ENCODE measurements at places on chromosomes 6 and 20.

GRCh38 chr6:152173321-152173720 is 365.8 kb downstream of the ESR1 start:
- no peak for DNase-seq

DNA sequence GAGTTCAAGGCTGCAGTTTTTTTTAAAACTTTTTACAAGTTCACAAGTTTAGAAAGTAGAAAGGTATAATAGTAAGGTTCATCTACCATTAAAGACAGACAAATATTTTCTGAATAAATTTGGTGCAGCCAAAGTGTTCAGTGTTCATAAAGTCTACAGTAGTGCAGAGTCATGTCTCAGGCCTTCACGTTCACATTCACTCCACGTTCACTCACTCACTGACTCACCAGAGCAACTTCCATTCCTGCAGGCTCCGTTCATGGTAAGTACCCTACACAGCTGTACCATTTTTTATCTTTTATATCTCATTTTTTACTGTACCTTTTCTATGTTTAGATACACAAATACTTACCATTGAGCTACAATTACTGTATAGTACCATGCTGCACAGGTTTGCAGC is 67.6 kb downstream of the B4GALT5 start:
- no peak for DNase-seq

DNA sequence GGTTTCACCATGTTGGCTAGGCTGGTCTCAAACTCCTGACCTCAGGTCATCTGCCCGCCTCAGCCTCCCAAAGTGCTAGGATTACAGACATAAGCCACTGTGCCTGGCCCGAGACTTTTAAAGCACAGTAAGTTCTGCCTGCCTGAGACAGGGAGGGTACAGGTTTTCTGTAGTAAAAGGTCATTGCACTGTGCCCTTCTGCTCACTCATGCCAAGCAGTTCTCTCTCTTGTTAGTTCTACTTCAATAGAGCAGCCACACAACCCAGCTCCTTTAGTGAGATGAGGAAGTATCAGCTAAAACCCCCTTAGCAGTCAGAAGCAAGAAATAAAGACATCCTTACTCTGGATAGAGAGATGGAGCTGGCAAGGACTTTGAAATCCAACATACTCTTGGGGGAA is 52.4 kb upstream of the ARMH2 start:
- DNase-seq: no peak

GRCh38 chr6:41836660-41837052 is 49.2 kb downstream of the TOMM6 start:
- no peak for DNase-seq

DNA sequence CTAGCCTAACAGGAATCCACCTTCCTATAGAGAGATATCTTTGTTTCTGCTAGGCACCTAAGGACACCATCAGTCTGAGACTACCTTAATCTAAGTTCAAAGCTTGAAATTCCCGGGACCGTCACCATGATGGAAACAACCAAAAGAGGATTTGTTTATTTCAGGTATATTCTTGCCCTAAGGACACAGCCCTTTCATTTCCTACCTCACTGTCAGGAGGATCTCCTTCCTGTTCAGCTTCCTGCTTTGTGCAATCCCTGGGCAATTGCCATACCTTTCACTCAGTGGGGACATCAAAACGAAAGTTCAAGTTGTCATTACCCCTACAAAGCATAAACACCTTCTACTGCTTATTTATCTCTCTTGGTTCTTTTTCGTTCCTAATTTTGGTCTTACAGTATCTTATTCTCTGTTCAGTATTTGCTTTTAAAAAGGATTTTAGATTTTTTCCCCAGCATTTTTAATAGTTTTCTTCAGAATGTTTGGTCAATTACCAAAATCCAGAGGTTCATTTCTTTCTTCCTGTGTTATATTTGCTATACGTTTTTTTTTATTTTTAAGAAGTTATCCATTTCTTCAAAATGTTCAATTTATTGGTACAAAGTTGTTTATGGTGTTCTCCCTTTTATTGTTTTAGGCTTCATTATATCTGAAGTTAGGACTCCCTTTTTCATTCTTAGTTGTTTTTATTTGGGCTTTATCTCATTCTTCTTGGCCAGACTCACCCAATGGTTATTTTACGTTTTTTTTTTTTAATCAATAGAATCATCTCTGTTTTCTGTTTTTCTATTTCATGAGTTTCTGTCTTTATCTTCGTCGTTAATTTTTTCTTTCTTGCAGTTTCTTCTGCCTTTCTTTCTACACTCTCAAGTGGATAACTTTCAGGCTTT is 13.0 kb upstream of the TBPL1 start:
- no peak for DNase-seq

GRCh38 chr6:157976345-157977175 is 5.1 kb upstream of the SYNJ2 start:
- DNase-seq: no peak

GRCh38 chr20:22232473-22232872 is 351.9 kb downstream of the FOXA2 start:
- DNase-seq: no peak

GRCh38 chr20:34337544-34337943 is 25.5 kb upstream of the ITCH start:
- no peak for DNase-seq

DNA sequence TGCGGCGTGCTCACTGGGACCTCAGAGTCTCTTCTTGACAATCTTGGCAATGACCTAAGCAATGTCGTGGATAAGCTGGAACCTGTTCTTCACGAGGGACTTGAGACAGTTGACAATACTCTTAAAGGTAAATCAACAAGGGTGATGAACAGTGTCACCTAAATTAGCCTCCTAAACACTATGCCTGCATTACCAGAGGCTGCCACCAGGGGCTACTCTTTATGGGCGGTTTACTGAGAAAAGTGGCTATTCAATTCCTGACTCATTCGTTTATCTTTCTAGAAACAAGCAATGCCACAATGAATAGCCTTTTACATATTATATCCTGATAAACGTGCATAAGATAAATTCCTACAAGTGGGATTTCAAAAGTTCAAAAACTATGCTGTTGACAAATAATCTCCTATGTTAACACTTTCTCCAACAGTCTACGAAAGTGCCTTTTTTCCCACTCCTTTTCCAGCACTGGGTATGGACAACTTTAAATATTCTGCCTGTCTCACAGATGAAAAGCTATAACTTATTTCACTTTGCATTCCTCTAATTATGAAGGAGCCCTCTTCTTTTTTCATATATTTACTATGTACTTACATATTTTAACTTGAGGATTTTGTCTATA is 1.3 kb downstream of the BPIFA2 start:
- DNase-seq: no peak

DNA sequence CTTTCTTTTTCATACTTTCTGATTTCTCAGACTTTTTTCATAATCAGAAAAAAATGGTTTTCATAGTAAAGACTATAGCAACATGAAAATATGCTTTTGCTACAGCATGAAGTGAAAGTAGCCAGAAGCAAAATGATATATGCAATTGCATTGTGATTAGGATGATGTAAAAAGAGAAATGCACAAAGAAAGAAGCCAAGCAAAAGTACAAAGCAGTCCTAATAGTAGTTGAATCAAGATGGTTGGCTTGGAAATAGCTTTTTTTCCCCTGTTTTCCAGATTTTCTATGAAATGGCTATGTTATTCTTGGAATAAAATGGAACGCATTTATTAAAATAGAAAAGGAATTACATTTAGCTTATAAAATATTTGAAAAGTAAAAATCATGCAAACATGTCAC is 77.3 kb downstream of the SEL1L2 start:
- no peak for DNase-seq

DNA sequence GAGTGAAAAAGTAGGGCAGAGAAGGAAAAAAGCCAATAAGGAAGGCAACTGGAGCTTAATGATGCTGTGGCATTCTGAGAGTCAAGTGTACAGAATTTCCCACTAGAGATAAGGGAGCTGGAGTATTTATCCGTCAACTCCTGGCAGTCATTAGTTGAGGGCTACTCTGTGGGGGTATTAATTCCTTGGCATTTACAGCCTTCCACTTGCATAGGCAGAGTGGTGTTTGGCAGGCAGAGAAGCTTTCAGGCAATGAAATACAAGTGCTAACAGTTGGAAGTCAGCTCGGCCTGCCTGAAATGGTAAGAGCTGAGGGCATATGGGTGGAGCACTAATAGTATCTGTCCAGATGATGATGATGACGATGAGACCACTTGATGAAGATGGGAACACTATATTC is 207.3 kb upstream of the FLRT3 start:
- DNase-seq: no peak

GRCh38 chr6:44074439-44074812 is 52.8 kb downstream of the MRPL14 start:
- DNase-seq: peak; percentile 66

DNA sequence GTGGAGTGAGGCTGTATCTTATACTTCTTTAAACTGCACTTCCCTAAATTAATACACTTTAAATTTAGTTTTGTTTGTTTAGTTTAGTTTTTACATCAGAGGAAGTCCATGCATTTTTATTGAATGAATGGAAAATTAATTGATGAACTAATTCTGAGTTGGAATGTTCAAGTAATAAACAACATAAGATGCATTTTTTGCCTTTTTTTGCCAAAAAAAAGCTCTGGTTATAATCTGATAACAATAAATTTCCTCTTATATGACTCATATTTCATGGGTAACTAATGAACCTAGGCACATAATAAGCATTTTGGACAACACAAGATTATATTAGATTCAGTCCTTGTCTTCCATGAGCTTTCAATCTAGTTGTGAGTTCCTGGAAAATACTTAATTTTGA is 323.1 kb downstream of the CENPW start:
- no peak for DNase-seq

GRCh38 chr6:105566503-105566902 is 163.6 kb upstream of the PREP start:
- DNase-seq: no peak

All from SK-N-MC (cell line).